ENCODE measurements at places on chromosomes 2 and 18.

DNA sequence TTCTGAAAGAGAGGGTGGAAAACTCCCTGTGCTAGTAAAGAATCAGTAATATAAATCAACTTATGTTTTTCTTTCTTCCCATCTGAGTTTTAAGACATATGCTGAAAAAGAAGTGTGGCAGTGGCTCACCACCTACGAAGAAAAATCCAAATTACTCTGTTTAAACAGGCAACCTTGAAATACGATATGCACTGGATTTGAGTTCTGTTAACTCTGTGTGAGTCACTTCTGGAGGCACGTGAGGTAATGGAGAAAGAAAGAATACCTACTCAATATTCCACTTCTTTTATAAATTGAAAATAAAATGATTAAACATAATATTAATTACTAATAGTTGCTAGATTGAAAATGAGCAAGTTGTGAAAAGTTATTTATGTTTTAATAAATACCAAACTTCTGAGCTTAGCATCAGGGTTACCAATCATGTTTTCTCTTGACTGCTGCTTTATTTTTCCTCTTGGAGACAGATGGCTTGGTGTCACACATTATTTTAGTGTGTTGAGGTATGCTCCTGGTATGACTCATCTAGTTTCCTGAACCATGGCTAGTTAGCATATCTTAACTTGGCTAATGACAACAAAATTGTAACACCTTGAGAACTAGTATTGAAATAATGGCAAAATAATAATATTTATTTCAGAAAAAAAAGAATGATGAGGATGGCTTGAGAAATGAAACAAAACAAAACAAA lies 1705.5 kb upstream of the PIK3C3 start:
- DNase-seq: no peak

- DNase-seq: no peak
Observed at GRCh38 chr18:4888251-4889040, 308.6 kb downstream of the AKAIN1 start.

DNA sequence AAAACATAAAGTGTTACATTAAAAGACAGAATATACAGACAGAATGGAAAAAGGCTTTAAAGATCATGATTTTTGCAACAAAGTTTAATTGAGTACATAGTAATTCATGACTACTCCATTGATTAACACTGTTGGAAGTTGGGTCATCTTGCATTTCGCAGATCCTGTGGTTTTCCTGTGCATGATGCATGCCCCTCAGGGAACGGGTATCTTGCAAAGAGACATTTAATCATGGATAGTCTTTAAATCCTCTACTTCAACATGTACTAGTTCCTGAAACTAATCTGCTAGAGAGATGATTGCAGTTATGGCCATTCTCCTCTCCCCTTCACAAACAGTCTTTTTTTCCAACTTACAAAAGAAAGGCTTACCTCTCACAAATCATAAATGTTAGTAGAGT lies 155.6 kb upstream of the DSEL start:
- DNase-seq: no peak

- no peak for DNase-seq
Observed at GRCh38 chr18:46859855-46860254, 57.5 kb downstream of the PIAS2 start.

DNA sequence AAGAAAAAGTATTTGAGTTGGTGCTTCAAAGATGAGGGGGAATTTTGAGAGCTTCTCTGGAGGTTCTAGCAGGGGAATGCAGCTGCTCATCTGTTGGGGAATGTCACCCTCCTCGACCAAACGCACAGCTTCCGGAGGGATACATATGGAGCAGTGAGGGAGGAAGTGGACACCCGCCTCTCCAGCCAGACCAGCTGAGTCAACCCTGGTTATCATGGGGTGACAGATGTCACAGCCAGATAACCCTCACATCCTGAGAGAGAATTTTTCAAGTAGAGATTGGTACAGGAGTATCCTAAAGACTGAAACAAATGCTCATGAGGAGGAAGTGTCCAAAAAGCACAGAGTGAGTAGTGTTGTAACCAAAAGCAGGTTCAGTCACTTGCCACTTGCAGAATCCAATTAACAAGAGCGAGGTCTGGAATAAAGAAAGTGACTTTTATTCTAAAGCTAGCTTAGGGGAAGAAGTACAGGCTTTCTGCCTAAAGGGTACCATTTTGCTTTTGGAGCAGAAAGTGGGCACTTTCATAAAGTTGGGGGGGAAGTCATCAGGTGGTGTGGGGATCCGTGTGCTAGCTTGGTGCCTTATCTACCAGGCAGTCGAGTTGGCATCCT lies 395.2 kb downstream of the RAD51AP2 start:
- DNase-seq: no peak

DNA sequence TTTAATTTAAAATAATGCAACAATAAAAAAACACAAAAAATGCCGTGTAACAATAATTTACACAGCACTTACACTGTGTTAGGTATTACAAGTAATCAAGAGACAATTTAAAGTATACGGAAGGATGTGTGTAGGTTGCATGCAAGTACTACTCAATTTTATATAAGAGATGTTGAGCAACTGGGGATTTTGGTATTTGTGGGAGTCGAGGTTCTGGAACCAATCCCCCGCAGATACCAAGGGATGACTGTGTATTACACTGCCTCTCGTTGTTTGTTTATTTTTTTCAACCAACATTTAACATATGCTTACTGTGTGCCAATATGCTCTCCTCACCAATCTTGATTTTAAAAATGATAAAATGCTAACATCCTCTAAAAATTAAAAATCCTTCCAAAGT lies 24.8 kb downstream of the MAP3K2 start:
- no peak for DNase-seq

DNA sequence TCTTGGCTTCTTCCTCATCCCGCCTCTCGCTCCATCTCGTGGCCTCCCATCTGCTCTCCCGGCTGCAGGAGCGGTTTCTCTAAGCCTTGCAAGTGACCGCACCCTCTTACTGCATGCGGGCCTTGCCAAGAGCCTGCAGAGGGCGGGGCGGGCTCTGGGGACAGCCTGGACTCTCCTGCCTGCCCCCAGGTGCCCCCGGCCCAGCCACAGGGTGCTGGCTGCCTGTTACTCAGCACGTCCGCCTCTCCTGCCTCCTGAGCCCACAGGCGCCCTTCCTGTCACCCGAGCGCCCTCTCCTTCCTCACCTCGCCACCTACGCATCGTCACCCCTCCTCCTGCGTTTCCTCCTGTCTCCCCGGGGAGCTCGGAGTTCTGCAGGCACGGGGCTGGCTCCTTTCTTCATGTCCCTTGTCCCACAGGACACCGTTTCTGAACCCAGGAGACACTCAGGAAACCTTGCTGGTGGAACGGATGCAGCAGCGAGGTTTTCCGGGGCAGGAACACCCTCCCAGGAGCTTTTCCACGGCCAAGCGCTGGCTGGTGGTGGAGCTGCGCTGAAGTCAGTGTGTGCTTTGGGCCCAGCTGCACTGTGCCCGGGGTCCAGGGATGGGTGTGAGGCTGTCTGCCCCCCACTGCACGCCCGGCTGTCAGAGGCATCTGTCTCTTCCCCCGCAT lies 28.5 kb downstream of the HPCAL1 start:
- no peak for DNase-seq

DNA sequence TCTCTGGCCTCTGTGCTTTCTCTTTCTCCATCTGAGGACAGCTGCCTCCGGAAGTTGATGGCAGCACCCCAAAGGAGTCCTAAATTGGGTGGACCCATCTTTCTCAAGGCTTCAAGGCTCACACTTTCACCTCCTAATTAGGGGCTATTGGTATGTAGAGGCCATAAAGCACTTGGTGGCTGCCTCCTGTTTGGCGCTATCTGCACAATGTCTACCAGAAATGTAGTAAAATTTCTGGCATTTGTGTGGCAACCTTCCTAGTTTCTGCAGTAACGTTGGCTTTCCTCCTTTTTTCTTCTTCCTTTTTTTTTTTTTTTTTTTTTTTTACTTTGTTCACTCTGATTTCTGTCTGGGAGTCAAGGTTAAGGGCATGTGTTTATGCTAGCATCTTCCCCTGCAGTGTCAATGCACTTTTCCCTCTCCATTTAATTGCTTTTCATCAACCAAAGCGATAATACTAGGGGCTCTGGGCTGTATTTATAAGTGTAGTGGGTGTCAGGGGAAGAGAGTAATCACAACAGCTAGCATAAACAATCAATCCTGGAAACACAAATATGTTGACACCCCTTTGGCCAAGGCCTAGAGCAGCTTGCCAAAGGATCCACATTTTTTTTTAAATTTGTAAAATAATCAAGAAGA lies 86.0 kb downstream of the TACR1 start:
- no peak for DNase-seq

DNA sequence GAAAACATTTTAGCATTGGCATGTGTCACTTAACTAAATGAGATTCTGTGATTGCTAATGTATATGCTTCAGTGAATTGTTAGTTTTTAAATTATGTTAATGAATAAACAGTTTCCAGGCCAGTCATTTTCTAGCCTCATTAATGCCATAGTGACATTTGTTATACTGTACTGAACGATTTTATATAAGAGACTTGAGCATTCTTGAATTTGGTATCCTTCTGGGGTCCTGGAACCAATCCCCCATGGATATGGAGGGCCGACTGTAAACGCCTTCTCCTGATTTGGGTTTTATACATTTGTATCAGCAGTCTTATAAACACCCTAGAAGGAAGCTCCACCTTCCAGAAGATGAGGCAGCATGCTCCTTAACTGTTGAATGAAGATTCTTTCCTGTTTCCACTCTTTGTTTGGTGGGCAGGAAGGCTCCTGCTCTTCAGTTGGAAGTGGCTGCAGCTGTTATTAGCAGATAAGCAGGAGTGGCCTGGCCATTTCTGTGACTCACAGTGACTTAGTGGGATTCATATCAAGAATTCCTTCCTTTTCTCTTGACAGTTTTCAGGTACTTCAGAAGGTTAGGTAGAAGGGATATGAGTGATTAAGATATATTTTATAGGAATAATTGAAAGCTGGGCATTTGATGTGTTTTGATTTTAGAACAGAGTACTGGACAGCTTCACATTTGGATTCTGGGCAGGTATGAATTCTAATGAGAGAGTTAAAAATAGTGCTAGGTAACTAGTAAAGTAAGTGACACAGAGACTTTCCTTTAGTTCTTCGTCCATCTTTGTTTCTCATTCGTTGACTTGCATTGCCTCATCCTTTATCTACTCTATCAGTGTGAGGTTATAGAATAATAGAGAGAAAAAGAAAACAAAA lies 124.9 kb downstream of the PLCL1 start:
- no peak for DNase-seq

DNA sequence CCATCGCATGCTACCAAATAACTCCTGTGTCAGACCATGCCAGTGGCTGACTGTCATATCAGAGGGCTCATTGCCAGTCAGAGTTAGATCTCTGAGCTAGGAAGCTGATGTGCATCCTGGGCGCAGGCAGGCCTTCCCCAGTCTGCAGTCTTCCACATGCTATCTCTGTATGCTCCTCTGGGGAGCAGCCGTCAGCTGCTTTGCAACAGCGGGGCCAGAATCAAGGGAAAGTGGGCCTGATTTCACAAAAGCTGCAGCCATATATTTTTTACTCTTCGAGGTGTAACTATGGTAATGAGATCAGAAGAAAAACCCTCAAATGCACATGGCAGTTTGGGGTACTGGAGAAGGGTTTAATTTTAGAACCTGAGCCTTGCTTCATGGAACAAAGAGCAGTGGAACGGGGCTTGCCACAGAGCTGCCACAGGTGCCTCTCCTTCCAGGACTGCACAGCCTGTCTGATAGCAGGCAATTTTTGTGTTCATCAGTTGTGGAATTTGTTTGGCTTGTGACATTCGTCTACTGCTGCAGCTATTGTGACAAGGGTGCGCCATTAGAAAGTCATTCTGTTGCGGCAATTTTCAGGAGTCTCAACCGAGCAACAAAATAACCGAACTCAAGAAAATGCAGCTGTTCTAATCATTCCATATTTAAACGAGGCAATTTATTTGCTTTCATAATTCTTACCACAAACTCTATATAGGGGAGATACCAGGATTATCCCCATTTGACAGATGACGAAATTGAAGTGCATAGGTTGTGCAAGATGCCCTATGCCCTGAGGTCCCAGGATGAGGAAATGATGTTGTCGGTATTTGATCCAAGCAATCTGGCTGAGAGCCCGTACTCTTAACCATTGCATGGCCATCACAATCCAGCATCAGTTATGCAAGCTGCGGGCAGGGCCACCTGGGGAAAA lies 109.6 kb upstream of the CYRIA start:
- no peak for DNase-seq

DNA sequence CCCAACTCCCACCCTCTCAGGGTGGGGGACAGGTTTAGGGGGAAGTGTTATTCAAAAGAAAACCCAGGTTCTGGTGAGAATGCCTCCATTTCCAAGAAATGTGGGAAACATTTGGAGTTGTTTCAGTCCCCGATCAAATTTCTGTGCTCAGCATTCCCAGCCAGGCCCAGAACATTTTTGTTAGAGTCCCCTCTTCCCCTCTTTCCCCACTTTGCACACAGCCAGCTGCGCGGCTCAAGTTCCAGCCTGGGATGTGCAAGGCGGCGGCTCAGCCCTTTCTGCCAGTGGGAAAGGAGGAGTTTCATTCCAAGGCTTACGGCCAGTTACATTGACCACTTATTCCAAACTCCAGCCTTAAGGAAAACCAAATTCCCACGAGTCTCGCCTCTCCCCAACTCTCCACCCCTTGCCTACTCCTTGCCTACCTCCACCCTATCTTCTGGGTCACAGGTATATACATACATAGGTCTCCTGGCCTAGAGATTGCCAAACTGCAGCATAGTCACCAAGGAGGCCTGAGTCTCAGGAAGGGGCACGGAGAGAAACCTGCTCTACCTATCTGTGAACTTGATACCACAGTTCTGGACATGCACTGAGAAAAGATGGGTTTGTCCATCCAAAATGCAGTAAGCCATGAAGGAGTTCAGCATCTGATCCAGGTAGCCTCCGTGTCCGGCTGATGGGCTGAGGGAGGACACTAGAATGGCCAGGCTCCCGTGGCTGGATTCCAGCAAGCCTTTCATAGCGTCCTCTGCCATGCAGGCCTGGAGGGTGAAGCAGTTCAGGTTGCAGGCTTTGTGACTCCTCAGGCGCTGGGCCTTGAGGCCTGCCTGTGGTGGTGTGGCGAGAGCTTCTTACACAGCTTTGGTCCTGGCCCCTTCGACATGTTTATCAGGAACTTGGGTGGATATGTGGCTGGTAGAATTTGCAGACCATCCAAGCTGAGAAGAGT lies 154.5 kb downstream of the ZFP36L2 start:
- DNase-seq: no peak

GRCh38 chr2:54479424-54479823 lies 23.3 kb downstream of the SPTBN1 start:
- no peak for DNase-seq

- no peak for DNase-seq
Observed at GRCh38 chr2:105179469-105180372, 61.8 kb upstream of the GPR45 start.

GRCh38 chr2:144452169-144452988 lies 67.5 kb downstream of the ZEB2 start:
- DNase-seq: no peak

GRCh38 chr2:36512705-36513104 lies 85.3 kb downstream of the FEZ2 start:
- DNase-seq: no peak

GRCh38 chr18:4582431-4583335 lies 127.6 kb upstream of the DLGAP1 start:
- DNase-seq: no peak

- no peak for DNase-seq
Observed at GRCh38 chr2:172305066-172305465, 122.3 kb upstream of the ITGA6 start.

- DNase-seq: no peak
Observed at GRCh38 chr2:70083344-70084156, 3.7 kb upstream of the PCBP1 start.

Measured in NCI-H1930 (cell line).